ENCODE measurements at places on chromosomes 1 and 21. TPM values are rescaled to one million over a fixed set of nuclear protein-coding genes. Genes with fewer than 3 reads are reported as not detected.

Gene MYCL
- total RNA-seq = 11.5 TPM

Gene SLC2A1
- total RNA-seq = 1,089 TPM

Gene LRRC39
- 68.0 TPM for total RNA-seq

Gene GOLT1A
- total RNA-seq = not detected

Gene NEGR1
- total RNA-seq = 23.3 TPM

Gene SLFNL1
- total RNA-seq = 0.82 TPM

Gene NECTIN4
- total RNA-seq = 3.6 TPM

Gene GPBP1L1
- 105 TPM for total RNA-seq

Gene OR6N1
- not detected for total RNA-seq

Gene CELA3A
- total RNA-seq = not detected

Gene CEP104
- total RNA-seq = 47.6 TPM

Gene FMO1
- 11.7 TPM for total RNA-seq

Gene SH3BGRL3
- 9.1 TPM for total RNA-seq

Gene CCDC24
- 4.3 TPM for total RNA-seq

Gene ALX3
- total RNA-seq = 2.5 TPM

Gene CYP4A22
- not detected for total RNA-seq

Gene A3GALT2
- 0.66 TPM for total RNA-seq

Gene TRIM17
- 3.5 TPM for total RNA-seq

Gene SLC45A1
- total RNA-seq = 2.3 TPM

Gene PADI1
- total RNA-seq = 0.33 TPM

Gene CCDC190
- 0.66 TPM for total RNA-seq

Gene CIART
- 5.7 TPM for total RNA-seq

Gene GRIK1
- total RNA-seq = 33.3 TPM

Gene OR10Z1
- not detected for total RNA-seq

Gene C1orf141
- 1.3 TPM for total RNA-seq

Gene GIPC2
- total RNA-seq = 2.1 TPM

Gene IRF6
- 7.8 TPM for total RNA-seq

Gene ZNF593OS
- total RNA-seq = 41.3 TPM

Gene CAMK2N1
- total RNA-seq = 27.9 TPM

Gene SNX27
- 72.8 TPM for total RNA-seq

Gene RASAL2
- 51.6 TPM for total RNA-seq

Gene OR6K3
- not detected for total RNA-seq

Gene PLPPR5
- total RNA-seq = 7.3 TPM

Gene MCOLN3
- total RNA-seq = 3.0 TPM

Gene CFHR1
- total RNA-seq = not detected

Gene S100B
- 67.8 TPM for total RNA-seq

Gene OR2L5
- 0.44 TPM for total RNA-seq

Gene TDRD10
- total RNA-seq = 3.3 TPM

Gene TGFBR3
- total RNA-seq = 41.1 TPM

Gene CCDC27
- total RNA-seq = not detected

Gene SPRR2G
- total RNA-seq = not detected

Gene LCE2A
- not detected for total RNA-seq

Gene ILDR2
- total RNA-seq = 153 TPM

Gene NTMT2
- 0.99 TPM for total RNA-seq

Gene TRNP1
- total RNA-seq = 20.7 TPM

Gene BARHL2
- 2.8 TPM for total RNA-seq

Gene TENT5C
- 29.2 TPM for total RNA-seq

Gene PAQR6
- 4.6 TPM for total RNA-seq

Gene CHIA
- total RNA-seq = not detected

Gene PHF13
- 25.0 TPM for total RNA-seq

Gene LGR6
- 3.6 TPM for total RNA-seq

Gene CLDN17
- not detected for total RNA-seq

Gene SETD4
- 37.1 TPM for total RNA-seq

All from camera-type eye (tissue), 1 donor.